ENCODE measurements at places on chromosomes 3 and 15.

- DNase-seq: no peak
Measured at GRCh38 chr3:186308549-186308948, 53.5 kb downstream of the DGKG start.

DNA sequence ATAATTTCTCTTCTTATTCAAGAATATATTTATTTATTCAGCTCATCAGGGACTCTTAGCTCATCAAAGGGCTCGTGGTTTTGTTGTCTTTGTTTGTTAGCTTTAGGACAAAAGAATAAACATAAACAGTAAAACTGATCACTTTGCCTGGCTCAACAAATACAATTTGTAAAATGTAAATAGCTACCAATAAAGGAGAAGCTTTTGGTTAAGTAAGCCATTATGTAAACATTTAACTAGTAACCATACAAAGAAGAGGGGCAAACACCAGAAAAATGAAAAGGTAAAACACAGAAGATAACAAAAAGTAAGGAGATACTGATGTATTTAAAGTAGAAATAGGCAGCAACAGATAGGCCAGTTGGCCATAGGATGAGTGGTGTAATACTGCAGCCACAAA, 761.7 kb downstream of the ROBO1 start:
- no peak for DNase-seq

GRCh38 chr3:171833789-171834460, 9.2 kb upstream of the TMEM212 start:
- peak; percentile 25 for DNase-seq

DNA sequence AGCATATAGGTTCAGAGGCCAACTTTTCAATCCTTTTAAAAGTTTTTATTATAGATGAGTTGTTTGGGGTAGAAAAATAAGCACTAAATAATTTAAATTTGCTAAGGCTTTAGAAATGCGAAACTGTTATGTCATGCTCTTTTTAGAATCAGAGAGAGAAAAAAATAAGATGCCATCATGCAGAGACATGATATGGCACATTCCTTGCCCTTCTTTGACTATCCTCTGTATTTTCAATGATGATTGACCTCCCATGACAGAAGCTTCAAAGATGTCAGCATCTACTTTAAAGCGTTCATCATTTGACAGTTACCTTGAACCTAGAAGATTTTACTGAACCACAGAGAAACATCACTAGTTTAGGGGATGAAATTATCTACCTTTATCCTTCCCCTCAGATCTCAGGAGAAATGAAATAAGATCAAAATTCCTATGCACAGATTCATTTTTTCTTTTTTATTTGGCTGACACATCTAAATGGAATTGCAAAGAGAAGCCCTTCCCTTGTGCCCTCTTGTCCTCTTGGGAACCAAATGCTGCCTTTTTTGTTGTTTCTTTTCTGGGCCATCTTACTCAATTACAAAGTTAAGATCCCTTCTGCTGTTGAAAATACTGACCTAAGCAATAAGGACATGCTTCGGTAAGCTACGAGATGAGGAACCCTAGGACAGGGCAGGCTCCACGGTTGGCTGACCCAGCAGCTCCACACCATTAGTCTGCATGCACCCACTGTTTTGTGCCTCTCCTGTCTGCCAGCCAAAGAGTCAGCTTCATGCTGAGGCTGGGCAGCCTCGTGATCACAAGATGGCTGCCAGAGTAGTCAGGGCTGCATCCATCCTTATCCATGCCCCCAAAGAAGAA, 289.7 kb upstream of the TPM1 start:
- no peak for DNase-seq

DNA sequence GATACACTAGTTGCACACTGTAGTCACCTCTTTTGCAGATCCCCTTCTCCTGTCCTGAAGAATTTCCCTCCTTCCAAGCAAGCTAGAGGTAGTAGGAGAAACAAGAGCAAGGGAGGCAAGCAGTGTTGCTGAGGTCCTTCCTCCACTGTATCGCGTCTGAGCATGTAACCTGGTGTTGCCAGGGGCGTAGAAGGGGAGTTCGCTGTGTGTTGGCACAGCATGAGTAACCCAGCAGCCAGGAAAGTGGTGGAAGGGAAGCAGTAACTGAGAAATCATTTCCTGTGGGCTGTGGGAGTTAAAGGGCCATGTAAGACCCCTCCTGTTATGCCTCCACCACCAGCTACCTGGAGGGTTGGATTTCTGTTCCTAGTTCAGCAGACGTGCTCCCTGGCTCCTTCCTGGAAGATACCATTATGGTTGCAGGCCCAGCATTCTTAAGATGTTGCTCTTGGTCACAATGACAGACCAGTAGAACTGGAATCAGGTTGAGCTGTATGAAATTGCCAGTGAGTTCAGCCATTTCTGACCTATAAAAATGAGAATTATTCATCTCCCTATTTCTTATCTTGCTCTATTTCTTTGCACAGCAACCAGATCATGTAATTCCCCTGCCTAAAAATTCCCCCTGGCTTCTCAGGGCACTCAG, 215.3 kb upstream of the TOPAZ1 start:
- DNase-seq: no peak

GRCh38 chr3:46215810-46216414, 7.8 kb upstream of the CCR1 start:
- no peak for DNase-seq

DNA sequence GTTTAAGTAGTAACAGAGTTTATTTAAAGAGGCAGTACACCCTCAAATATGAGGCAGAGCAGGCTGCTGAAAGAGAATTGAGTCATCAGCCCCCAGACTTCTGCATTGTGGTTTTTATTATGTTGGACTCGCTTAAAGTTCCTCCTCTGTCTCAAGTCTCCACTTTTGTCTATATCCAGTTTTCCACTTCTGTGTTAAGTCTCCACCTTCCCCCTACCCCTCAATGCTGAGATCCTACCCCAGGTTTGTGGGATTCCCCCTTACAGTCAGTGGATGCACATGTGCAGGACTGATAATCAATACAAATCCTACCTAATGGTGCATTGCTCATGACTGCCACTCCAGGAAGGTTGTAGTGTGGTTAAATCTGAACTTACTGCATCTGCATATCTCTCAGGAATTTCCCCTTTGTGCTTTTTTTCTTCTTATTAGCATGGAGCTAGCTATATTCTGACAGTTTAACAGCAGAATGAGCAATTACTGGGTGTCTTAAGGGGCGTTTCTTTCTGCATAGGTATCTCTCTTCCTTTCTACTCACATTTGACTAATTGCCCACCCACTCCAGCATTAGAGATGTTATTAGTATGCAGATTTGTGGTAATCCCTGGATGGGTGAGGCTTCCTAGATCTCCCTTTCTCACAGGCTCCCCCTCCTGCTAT, 11.9 kb upstream of the CD200R1L start:
- peak; percentile 37 for DNase-seq

DNA sequence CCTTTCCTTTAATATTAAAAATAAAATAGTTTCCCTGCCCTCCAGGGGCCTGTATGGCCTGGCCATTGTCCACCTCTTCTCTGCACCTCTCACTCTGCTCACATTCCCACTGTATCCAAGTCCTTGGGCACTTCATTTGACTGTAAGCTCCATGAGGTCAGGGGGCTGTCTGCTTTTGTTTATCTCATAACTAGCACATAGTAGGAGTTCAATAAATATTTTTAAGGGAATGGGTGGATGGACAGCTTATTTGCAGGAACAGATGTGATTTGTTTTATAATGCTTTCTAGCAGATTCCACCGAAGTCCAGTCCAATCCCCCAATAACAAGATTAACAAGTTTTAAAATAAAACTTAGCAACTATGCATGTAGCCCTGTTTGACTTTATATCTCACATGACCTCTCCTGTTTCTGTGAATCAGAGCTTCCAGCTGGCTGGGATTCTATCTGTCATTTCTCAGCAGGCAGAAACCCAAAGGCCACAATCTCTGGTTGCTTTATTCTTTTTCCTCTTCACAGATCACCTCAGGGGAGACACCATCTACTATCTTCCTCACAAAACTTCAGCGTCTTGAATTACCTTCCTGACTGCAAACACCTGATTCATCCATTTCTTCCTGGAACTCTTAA, 123.0 kb upstream of the NR2F2 start:
- no peak for DNase-seq

- no peak for DNase-seq
Measured at GRCh38 chr3:11085093-11085840, 69.0 kb upstream of the HRH1 start.

GRCh38 chr3:136042608-136043221, 77.2 kb downstream of the PPP2R3A start:
- DNase-seq: peak; percentile 42

DNA sequence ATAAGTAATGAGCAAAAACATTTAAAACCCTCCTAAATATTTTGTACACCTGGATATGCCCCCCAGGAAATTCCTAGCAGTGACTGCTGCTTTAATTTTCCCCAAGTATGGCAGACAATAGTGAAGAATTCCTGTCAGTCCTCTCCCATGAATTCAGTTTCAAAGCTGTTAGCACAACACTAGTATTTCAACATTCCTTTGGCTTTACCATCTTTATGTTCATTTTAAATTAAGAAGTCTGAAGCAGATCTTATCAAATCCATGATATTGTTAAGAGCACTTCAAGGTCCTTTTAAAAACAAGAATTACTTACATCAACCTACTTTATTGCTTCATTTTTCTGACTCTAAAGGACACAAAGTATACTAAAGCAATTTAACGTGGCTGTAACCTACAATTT, 28.8 kb upstream of the CDIN1 start:
- DNase-seq: no peak

DNA sequence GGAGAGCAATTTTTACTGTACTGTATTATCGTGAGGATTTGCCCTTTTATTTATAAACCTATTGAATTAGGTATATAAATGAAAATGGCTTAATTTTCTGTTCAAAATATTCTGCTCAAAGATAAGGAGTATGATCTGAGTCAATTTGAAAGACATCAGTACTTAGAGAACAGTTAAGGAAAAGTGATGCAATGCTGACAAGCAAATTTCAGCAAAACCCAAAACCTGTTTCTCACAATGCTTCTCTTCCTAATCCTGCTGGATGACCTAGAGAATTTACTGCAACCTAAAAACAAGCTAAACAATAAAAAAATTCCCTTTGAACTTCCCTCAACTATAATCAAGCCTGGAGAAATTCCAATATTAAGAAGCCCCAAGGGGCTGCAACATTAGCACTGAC, 82.7 kb downstream of the RFX7 start:
- no peak for DNase-seq

DNA sequence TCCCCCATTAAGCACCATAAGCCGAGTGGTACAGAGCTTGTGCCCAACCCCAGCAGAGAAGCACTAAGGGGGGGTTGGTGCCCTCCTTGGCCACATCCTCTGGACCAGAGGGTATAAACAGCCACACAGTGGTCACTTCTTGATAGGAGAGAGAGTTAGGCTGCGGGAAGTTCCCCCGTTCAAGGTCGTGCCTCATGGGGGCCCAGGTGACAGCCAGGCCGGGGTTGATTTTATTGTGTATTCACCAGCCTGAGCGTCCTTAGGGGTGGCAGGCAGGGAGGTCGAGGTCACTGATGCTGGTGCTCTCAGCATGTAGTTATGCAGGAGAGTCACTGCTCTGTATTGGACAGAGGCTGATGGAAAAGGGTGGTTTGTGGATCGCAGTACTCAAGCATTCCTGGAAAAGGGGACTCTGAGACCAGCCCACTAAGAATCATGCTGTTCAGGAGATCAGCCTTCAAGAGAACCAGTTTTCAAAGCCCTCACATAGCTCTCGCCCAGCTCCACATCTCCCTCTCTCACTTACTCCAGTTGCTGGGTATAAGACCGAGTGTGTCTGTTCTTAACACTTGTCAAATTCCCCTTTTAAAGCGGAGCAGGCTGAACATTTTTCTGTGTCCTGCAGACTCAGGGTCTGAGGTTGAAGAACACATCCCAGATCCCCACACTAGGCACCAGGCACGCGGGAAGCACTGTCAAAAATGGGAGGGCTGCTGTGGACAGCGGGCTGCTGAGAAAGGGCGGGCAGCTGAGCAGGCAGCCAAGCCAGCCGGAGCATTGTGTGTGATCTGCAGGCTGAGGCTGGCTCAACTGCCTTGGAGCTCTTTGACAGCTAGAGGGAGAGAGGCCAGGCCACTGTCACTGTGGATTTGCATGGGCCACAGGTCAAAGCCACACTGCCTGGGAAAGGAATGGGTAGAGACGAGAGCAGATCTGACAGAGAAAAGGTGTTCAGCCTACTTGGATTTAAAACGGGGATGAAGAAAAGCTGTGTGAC, 279.3 kb upstream of the LRRFIP2 start:
- DNase-seq: no peak

DNA sequence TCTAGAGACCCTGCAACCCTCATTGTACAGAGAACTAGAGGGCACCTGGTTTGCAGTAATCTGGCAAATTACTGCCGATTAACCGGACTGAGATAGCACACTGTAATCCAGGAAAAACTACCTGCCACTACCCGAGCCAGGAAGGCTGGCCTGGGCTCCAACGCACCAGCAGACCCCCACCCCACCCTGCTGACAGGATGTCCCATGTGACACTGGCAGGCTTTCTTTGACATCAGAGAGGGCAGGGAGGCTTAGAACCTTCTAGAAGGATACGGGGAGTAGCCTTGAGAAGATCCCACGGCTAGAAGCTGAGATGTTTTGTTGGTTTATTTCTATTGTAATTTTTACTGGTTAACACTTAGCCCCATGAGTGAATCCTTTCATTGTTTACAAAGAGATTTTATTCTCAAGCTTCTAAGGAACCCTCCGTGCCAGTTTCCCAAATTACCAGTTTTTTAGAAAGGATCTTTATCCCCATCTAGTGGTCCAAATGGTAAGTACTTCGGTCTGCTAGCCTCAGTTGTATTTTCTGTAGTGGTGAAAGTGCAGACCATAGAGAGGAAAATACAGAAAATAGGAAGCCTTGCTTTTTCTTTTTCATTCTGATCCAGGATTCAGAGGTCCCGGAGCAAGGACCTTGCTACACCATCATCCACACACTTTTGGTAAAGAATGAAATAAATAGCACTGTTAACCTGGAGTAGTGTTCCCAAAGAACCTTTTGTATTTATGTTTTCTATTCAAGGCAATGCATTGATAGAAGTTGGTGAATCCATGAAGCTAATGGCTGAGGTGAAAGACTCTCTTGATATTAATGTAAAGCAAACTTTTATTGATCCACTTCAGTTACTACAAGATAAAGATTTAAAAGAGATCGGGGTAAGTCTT, 81.9 kb upstream of the ADAMTSL3 start:
- peak; percentile 20 for DNase-seq

Data from activated CD4-positive, alpha-beta T cell treated with anti-CD3 and anti-CD28 coated beads, Interleukin-2, Interleukin-6, amounts not matched to agents 100 ng/mL and 50 ng/mL, durations not matched to agents 16 hours and 8 hours (primary cell).